NCI-H2081 treated with DMSO at 0.1 percent for 48 hours (cell line): ENCODE measurements at places on chromosomes 5 and 9.

DNA sequence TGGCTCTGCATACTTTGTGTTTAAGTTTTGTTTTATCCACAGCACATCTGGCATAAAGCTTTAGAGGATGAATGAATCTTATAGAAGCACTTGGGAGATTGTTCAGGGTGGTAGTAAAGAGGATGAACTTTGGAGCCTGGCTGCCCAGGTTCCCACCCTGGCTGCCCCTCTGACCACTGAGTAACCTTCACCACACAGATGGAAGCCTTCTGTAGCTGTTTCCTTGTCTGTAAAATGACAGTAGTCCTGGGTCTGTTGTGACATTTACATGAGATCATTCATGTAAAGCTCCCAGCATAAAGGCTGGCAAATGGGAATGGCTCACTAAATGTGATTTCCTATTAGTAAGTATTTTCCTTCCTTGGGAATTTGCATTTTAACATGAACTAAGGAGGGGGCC lies 85.7 kb upstream of the FAM169A start:
- DNase-seq: no peak

DNA sequence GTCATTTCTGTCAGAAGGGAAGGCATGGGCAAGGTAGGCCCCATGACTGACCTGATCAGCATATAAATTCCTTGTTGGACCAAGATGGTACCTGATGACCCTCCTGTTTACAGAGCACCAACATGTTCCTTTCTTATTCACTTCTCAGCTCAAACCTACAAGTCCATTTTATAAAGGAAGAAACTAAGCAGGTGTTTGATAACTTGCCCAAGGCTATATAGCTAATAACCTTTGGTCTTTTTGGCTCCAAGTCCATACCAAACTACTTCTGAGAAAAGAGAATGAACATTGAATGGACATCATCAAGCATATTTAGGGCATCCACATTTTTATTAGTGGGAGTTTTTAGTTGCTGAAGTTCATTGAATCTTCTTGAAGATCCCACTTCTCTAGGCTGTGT lies 125.2 kb downstream of the GALNT10 start:
- DNase-seq: no peak

- DNase-seq: no peak
Measured at GRCh38 chr9:121026260-121026691, 23.8 kb downstream of the C5 start.

DNA sequence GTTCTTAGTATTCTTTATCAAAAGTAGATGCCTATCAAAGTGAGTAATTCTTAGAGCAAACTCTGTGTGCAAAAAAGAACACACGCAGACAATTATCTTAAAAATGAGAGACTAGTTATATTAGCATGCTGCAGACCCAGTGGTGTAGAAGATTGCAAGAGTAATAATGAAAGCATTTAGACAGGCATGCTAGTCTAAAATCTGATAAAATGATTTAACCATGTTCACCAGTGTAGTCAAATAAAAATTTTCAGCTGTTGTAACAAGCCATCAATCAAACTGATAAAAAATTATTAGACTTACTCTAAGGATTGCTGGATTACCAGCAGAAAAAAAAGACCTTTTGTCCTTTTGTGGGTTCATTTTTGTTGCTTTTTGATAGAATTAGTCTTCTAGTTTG lies 241.9 kb upstream of the TLE4 start:
- DNase-seq: no peak

GRCh38 chr5:313265-313664 lies 8.2 kb upstream of the AHRR start:
- DNase-seq: no peak

GRCh38 chr5:75574791-75575190 lies 36.5 kb upstream of the ANKDD1B start:
- no peak for DNase-seq

GRCh38 chr9:76333388-76333787 lies 60.8 kb downstream of the RFK start:
- DNase-seq: no peak

DNA sequence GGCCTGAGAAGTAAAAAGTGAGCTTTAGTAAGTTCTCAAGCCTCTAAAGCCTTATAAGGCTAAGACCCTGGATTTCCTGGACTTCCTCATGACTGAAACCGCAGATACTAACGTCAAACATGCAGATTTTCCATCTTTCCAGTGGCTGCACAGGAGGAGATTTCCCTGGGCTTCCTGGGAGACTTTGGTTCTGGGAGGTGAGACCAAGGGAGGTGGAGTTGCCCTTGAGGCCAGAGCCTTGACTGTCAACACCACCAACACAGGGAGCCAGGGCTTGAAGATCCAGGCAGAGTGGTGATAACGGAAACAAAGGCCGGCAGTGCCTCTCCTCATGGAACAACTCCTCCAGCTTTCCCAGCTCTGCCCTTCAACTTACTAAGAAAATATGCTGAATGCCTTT lies 144.7 kb upstream of the LRRTM2 start:
- no peak for DNase-seq

GRCh38 chr5:108765647-108766046 lies 17.9 kb downstream of the FER start:
- no peak for DNase-seq

DNA sequence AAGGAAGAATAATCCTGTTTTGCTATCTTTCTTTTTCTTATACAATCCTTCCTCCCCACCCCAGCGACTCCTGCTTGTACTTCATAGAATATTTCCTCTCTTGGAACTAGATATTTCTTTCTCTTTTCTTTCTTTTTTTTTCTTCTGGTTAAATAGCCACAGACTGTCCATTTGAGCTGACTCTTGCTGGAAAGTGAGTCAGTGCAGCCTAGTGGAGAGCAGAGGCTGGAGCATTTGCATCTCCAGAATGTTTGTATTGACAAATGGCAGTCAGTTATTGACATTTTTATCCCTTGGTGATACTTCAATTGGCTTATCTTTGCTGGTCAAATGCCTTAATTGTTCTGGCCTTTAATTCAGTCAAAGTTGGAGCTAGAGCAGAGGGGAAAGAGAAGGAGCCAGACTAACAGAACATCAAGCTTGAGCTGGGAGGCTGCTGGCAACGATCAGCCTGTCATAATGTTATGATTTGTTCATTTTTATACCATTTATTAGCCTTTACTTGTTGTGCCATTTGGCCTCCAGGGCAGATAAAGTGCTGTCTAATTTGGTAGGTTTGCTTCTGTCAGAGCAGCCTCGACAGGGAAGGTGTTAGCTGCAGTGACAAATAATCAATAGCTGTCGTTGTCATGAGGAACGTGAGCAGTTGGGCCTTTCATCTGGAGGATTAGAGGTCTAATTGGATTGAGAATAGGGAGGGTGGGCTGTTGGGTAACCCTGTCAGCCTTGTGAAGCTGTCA lies 69.0 kb downstream of the INVS start:
- DNase-seq: no peak

DNA sequence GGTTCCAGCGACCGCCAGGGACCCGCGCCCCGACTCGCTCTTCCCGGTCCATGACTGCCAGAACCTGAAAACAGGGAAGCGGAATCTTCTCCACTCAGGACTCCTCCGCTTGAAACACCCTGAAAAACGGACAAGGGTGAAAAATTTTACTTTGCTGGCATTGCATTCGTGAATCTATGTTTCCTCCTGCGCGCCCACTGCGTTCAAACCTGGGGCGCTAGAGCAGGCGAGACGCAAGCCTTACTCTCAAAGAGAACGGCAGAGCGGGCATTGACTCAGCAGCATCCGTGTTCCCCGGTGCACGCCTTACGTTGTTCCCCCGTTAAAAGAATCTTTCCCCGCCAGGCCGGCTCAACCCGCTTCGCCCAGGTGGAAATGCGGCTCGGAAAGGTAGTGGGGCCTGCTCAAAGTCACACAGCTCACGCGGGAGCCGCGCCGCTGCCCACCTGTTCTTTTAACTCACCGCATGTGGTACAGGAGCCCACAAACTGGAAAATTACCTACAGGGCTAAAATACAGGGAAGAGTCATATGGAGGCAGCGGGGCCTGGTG lies 999 bp upstream of the DRD1 start:
- DNase-seq: no peak

GRCh38 chr9:128245421-128246151 lies 30.2 kb downstream of the GOLGA2 start:
- DNase-seq: no peak

GRCh38 chr9:135948446-135948845 lies 12.7 kb downstream of the UBAC1 start:
- no peak for DNase-seq

DNA sequence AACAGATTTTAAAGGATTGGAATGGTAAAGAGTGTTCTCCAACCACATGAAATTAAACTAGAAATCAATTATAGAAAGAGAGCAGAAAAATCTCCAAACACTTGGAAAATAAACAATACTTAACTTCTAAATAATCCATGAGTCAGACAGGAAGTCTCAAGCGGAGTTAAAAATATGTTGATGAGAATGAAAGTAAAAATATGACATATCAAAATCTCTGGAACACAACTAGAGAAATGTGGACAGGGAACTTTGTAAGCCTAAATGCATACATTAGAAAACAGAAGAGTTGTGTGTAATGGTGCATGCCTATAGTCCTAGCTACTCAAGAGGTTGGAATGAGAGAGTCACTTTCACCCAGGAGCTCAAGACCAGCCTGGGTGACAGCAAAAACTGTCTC lies 47.9 kb upstream of the ZNF618 start:
- DNase-seq: no peak

DNA sequence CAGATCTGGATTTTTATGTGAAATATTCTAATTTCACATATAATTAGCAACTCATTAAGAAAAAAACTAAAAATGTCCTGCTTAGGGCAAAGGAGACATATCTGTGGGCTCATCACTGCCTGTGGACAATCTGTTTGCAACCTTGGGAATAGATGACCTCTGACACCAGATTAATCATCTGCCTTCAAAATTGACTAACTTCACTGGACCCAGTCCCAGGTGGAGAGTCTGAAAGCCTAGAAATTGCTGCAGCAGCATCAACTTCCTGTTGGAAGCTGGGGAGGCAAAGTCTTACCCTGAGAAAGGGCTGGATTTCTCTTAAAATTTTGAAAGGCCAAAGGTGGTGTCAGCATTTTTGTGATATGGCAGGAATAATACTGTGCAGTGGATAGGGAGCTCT lies 76.3 kb upstream of the TNC start:
- DNase-seq: no peak

DNA sequence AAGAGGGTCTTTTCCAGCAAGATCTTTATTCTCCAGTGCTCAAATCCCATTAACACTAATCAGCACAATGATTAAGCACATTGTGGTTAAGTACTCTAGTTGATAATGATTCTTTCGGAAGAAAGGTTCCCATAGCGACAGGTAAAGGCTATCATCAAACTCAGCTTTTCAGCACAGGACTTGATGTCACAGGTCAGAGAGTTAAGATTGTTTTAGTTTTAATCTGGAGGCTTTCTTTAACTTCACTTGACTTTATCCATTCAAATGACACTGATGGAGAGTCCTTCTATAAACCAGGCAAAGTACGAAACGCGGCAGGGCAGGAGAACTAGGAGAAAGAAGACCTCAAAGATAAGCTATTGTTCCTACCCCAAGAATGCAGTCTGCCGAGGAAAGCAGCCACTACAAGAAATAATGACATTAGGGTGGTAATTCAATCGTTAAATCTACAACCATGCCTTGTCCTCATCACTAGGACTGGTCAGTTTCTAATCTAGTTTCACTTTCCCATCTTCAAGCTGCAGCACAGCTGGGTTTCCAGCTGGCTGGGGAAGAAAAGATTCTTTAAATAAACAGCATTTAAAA lies 4.6 kb downstream of the NRG2 start:
- no peak for DNase-seq

DNA sequence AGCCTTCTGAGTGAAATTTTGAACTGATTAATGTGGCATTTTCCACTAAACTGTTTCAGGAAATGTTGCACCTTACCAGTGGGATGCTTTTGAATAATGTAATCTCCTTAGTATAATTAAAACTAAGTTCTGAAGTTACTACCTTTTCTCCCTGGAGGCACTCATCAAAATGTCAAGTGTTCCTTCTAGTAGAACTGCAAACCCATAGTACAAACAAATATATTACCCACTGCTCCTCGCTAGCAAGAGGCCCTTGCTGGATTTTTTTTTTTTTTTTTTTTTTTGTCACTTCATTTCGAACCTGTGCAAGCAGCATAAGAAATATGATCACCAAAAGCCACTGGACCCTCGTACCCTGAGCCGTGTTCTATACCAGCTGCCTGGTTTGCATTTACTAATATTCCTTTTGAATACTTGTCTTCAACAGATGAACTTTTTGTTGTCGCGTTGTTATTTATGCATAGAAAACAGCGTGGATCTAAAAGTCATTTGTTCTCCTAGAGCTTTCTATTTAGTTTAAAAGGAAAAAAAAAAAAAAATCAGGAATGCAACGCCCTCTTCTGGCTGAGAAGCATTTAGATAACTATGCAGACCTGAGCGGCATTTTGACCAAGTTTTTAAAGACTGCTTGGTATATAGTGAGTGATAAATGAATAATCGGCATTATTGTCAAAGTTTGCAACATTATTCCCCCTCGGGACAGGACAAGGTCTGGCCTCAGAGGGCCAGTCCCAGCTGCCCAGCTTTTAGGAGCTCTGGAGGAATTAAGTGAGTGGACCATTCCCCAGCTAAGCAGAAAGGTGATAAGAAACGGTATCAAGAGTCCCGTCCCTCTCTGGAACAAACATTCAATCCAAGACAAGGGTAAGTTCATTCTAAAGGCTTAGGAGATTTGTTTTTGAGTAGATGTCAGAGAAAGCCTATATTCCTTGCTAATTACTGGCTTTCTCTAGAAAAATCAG lies 162.5 kb upstream of the KIF2A start:
- no peak for DNase-seq

DNA sequence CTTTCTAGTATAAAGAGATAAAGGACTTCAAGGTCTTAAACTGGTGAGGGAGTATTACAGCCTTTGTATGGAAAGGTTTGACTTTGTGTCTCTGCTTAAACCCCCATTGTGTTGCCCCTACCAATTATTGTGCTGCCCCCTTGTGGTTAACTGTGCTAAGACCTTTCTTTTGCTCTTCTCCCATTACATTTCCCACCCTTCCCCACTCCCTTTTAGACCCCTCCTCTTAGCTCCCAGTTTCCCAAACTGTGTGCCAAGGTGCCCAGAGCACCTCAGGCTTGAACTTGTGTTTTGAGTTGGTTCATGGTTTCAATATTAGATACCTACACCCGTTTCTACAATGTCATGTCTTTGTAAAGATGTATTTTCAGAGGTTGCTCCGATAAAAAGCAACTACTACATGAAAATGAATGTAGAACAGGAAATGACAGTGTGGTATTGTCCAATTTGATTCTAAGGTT lies 2.9 kb downstream of the JAK2 start:
- peak; percentile 42 for DNase-seq

DNA sequence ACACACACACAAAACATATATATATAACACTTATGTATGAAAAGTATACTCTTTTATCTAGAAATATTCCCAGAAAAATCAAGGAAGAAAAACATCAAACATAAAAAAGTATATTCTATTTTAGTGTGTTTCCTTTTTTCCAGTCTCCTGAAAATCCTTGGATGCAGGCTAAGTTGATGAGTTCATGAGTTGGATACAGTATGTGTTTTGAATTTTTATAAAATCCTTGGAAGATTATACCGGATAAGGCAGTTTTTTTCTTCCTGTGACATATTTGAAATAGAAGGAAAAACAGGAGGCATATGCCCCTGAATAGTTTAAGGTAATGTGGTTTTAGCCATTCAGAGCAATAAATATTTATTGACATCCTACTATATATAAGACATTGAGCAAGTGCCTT lies 203.6 kb downstream of the SNX18 start:
- no peak for DNase-seq

GRCh38 chr9:109780453-109781033 lies 545 bp downstream of the PALM2AKAP2 start:
- no peak for DNase-seq

GRCh38 chr5:96927008-96927407 lies 8.9 kb upstream of the LNPEP start:
- no peak for DNase-seq
